ENCODE measurements at places on chromosomes 12 and 14. TPM values are rescaled to one million over a fixed set of nuclear protein-coding genes. Genes with fewer than 3 reads are reported as not detected.

DNA sequence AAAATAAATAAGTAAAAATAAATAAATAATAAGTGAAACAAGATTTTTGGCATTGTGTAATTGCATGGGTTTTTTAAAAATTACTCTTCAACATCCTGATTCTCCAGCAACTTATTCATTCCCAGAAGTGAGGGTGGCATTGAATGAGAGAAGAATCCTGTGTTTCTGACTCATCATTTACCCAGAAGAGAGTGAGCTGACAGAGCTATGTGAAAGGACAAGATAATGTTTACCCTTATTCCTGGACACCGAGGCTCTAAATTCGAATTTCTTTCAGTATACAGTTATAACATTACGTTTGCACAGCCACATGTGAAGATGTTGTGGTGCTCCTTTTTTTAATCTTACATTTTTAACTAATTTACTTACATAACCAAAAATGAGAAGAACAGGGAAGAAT is 36.4 kb downstream of the BBS10 start:
- DNase-seq = no peak

DNA sequence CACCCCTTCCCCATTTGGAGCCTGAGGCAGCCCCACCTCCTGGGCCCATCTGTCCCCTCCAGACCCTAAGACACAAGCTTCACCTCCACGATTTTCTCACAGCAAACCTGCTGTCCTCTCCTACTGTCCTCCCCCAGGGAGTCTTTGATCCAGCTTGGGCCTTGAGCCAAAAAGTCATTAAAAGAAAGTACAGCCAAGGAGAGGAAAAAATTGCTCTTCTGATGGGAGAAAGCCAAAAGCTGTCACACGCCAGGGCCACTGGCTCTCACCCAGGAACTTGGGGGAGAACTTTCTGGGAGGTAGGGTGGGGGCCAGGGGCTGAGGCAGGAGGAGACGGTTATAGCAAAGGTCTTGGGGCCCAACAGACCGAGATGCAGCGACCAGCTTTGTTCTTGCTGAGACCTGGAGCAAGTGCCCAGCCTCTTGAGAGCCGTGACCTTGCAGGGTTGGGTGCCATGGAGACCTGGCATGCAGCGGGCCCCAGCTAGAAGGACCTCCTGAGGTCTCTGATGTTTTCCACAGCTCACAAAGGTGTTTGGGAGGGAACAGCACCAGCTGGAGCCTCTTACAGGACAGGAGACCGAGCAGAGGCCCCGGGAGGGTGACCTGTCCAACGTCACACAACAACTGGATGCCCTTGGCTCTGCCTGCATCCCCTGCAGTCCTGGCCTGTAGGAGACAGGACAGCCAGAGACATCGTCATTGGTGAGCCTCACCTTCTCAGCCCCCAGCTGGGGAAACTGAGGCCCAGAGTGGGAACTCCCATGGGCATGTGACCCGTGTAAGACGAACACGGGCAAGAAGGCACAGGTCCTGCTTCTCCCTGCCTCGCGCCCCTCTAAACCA is 124.5 kb downstream of the CALM1 start:
- DNase-seq = no peak

DNA sequence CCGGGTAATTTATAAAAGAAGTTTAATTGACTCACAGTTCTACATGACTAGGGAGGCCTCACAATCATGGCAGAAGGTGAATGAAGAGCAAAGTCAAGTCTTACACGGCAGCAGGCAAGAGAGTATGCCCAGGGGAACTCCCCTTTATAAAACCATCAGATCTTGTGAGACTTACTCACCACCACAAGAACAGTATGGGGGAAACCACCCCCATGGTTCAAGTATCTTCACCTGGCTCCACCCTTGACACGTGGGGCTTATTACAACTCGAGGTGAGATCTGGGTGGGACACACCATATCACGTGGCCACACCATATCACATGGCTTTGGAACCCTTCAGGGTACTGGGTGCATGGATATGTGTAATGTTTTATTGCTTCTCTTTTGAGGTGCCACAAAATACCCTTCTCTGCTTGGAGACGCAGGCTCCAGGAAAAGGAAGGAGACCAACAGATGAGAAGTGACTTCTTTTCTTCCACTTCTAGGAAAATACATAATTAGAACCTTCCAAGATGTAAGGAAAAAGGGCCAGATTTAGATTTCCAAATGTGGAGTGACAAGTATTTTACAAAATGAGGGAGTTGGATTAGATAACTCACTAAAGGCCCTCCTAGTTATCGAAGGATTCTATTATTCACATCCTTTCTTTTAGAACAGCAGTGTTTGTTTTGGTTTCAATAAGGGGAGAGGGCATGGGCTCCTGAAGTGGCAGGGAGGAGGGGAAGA is 33.1 kb upstream of the ETFBKMT start:
- DNase-seq = no peak

DNA sequence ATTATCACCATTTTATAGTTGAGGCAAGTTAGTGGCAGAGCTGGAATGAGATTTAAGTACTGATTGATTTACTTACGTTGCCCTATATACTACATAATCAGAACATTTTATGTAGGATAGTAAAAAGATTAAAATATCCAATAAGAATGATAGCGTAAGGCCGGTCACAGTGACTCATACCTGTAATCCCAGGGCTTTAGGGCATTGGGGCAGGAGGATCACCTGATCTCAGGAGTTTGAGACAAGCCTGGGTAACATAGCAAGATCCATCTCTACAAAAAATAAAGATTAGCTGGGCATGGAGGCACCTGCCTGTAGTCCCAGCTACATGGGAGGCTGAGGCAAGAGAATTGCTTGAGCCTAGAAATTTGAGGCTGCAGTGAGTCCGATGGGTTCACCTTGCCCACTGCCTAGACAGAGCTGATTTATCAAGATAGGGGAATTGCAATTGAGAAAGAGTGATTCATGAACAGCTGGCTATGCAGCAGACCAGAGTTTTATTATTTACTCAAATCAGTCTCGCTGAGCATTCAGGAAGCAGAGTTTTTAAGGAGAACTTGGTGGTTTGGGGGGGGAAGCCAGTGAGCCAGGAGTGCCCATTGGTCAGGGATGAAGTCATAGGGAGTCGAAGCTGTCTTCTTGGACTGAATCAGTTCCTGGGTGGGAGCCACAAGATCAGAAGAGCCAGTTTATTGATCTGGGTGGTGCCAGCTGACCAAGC is 24.7 kb upstream of the SGPP1 start:
- no peak for DNase-seq

- no peak for DNase-seq
Observed at GRCh38 chr12:6613015-6613775, 6.0 kb upstream of the CHD4 start.

- DNase-seq = no peak
Observed at GRCh38 chr12:50747817-50748216, 16.1 kb upstream of the ATF1 start.

DNA sequence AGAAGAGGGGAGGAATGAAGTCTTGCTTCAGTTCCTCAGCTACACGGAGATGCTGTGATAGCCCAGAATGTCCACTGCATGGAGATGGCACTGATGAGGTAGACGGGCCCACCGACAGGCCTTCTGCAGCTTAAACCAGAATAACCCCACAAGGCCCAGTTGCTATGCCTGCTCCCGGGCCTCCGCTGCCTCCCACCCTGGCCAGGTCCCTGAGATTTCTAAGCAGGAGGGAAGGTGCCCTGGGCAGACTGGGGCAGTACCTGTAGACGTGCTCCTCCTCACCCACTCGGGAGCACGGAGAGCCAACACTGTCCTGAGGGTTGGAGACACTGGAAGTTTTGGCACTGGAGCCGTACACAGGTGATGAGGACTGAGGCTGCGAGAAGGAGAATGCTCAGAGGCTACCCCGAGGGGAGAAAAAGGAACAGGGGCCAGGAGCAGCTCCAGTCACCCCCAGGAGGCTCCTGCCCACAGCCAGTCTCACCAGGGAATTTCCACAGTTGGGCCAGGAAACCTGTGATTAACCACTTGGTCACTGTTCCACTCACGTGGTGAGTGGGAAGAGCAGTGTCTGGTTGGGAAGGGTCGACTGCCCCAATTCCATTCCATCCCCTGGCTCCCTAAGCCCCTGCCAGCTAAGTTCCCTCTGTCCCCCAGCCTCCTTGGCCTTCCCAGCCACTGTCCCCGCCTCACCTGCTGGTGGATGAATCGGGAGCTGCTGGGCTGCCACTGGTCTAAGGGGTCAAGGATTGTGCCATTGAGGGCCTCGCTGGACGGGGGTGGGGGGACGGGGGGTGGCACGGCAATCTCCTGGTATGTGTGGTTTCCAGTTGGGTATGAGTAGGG is 22.8 kb upstream of the RPLP0 start:
- no peak for DNase-seq

GRCh38 chr12:27548301-27549199 is 24.5 kb downstream of the PPFIBP1 start:
- DNase-seq = no peak

GRCh38 chr12:67085699-67086098 is 183.5 kb upstream of the CAND1 start:
- no peak for DNase-seq

DNA sequence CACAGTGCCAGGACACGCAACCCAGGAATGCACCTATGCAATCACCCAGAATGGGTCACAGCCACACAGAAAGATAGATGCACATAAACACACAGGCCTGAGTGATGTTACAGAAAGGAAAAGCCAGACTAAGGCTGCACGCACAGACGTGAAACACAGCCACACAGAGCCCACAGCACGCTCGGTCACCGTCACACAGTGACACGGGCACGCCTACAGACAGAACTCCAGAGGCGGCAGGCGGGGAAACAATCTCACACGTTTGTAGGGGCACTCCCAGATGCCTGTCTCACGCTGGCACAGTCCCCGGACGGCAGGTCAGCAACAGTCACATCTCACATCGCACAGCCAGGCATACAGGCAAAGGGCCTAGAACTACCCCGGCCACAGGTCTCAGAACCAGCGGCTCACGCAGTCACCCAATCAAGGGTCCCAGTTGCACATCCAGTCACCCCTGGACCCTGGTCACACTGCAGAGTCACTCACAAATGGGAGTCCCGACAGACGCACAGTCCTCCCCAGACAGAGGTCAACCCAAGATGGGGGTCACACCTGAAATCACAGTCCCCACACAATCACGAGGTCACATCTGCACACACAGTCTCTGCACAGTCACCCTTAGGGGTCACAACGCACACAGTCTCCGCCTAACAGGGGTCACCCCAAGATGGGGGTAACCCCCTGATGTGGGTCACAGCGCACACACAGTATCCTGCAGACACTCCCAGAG is 790 bp downstream of the SSH1 start:
- no peak for DNase-seq

LRP1 gene
- 592 TPM for total RNA-seq

Measured in omental fat pad (tissue), 4 donors.